NCI-H1417 treated with DMSO at 0.1 percent for 48 hours (cell line): ENCODE measurements at places on chromosomes 4 and X.

DNA sequence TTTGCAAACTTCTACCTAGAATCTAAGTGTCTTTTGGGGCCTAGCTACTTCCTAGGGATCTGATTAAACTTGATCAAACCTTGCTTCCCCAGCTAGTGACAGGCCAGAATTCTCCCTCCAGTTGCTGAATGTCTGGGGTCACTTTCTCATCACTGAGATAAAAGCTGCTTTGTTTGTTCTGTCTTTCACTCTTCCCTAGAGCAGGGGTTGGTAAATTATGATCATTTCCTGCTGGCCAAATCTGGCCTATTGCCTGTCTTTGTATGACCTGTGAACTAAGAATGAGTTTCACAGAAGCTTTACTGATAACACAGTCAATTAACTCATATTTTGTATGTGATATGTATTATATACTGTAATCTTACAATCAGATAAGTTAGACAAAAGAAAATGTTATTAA is 157.8 kb upstream of the AADAT start:
- DNase-seq: no peak

- DNase-seq: no peak
Measured at GRCh38 chr4:173936861-173937260, 346.6 kb downstream of the FBXO8 start.

DNA sequence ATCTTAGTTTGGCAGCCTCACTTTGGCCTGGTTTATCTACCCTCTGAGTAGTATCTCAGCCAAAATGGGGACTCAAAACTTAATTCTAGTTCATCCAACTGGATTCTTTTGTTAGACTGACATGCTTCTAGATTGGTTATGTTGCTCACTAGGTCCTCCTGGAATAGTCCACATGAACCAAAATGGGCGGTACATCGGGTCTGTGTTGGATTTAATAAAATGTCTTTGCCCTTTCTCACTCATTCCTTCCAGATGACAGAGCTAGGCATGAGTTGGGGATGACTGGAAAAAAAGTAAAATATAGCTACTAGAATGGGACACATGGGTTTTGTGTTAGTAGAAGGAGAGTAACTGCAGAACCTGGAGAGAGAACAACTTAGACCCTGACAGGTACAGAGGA is 247.9 kb downstream of the CCSER1 start:
- no peak for DNase-seq

GRCh38 chr4:88531549-88531948 is 8.0 kb upstream of the PYURF start:
- no peak for DNase-seq
